DMS 273 treated with DMSO at 0.1 percent for 48 hours (cell line): ENCODE measurements at places on chromosomes 3 and 15.

DNA sequence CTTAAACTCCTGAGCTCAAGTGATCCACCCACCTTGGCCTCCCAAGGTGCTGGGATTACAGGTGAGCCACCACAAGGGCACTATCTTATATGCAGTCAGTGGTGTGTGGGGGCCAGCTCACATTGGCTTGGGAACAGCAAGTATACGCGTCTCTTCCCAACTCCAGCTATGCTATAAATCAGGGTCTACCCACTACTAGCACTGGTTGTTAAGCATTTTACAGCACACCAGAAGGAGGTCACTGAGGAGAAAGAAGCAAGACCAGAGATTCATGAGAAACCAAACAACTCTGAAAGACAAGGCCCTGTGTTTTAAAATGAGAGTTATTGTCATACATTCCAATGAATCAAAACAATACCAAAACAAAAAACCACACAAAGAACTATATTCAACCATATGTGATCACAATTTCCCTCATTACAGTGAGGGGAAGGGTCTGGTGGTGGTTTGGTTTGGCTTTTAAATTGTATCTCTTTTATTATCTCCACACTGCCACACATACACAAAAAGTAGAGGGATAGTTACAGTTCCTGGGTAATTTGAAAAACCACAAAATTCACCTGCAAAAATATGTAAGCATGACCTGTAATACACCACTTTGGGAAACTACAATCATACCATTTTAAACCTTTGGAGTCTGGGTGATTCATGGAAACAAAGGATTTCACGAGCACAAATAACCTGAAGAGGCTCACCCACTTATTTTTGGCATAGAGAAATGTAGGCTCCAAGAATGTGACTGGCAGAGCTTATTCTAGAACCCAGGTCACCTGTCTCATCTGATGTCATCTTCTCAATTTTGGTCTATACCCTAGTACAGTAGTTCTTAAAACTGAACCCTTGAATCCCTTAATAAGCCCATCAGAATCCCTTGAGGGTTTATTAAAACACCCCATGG lies 5.2 kb downstream of the MAGI1 start:
- no peak for DNase-seq

- DNase-seq = peak; percentile 47
Measured at GRCh38 chr3:152574461-152575079, 260.4 kb upstream of the P2RY1 start.

DNA sequence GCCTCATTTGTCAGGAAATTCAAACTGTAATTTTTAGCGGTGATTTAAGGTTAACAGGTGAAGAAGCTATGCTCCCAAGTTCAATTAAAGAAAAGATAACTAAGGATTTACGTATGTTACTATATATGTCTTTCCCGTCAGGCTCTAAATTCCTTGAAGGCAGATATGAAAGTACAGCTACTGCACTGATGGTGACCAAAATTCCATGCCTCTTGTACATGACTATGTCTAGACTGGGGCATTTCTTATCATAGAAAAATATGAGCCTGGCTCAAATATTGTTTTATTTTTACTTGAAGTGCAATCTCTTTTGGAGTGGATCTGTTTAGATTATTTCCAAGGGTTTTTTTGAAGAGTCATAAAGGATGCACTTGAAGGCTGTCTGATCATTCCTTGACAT lies 647.1 kb upstream of the KCNMB2 start:
- DNase-seq = no peak

- no peak for DNase-seq
Measured at GRCh38 chr15:67161881-67162280, 92.6 kb downstream of the AAGAB start.

DNA sequence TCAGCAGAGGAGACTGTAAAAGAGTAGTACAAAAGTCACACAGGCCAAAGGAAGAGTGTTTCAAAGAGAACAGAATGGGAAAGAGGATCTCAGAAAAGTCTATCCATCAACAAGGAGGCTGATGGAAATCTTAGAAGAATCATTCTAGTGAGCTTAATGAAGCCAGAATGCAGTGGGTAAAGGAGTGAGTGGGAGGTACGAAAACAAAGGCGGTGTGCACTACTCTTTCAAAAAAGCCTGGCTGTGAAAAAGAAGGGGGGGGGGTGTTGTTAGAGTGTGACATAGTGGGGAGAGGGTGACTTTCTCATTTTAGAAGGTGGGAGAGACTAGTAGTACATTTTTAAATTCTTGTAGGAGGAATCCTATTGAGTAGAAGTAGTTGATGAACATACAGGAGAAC lies 11.7 kb downstream of the PAQR9 start:
- no peak for DNase-seq

DNA sequence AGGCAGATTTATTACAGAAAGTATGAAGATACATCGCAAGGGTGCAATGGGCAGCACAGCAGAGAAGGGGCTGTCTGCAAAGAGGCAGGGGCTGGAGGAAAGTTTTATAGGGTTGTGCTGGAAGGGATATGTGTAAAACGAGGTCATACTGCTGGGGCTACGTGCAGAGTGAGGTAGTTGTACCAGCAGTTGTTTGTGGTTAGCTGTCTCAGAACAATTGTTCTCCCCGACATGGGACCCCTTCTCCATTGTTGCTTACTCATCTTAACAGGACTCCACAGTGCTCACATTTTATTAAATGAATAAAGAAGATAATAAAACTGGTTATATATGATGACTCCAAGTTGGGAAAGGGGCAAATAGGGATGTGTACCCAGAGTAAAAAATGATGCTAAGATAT lies 49.4 kb downstream of the GTPBP8 start:
- no peak for DNase-seq

DNA sequence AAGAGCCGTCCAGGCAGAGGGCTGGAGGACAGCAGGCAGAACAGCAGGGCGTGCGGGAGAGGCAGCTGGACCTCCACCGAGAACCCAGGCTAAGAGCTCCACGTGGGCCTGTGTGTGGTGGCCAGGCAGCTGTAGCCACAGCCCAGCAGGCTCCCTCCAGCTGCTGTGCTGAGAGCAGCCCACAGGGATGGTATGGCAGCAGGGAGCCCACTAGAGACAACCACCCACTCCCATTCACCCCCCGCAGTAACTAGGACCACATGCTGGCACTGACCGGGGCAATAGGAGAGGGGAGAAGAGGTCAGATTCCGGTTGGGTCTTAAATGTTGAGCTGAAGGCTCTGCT lies 25.6 kb upstream of the MUSTN1 start:
- no peak for DNase-seq

DNA sequence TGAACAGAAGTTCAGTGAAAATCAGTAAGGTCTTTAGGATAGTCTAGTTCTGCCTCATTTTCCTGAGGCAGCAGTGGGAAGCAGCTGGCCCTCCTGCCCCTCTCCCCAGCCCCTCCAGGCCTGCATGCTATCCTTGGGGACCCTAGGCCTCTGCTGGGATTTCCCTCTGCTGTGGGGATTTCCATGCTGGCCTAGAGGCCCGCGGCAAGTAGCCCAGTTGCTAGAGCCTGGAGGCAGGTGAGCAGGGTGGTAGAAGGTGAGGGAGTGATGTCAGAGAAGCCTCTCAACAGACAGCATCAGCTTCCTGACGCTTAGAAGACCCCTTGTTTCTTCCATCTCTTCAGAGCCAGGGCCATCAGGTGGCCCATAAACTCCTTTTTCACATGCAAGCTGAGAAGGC lies 305.8 kb upstream of the THBS1 start:
- no peak for DNase-seq

- DNase-seq = no peak
Measured at GRCh38 chr3:99627062-99627826, 11.2 kb upstream of the COL8A1 start.

GRCh38 chr15:60389261-60390077 lies 8.3 kb downstream of the ANXA2 start:
- DNase-seq = no peak

DNA sequence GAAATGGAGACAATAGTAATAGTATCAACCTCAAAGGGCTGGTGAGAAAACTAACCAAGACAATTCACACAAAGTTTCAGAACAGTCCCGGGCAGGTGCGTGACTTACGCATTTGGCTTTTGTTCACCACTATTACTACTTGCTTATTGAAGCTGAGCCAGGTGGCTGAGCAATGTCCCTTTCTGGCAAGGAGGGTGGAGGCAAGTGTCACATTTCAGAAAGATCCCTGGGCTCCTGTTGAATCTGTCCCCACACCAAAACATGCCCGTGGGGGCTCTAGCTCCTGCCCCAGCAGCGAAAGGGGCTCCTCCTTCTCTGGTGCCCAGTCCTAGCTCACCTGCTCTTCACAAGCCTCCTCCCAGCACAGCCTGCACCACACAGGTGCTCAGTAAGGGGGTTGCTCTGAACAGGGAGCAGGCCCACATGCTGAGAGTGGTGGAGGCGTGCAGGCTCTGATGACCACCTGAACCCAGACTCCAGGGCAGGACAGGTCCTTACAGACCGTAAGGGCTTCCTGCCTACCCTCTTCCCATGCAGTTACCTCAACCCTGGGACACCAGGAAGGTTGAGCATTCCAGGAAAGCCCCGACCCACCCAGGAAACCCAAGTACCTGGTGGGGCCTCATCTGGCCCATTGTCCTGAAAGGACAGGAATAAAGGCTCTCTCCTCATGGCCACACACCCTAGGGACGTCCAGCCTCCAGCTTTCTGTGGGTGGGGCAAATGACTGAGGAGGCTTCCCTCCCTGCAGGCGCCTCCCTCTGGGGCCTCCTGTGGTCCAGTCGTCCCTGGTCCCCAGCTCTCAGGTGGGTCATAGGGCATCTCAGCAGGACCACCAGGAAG lies 32.6 kb downstream of the SEMA7A start:
- no peak for DNase-seq

DNA sequence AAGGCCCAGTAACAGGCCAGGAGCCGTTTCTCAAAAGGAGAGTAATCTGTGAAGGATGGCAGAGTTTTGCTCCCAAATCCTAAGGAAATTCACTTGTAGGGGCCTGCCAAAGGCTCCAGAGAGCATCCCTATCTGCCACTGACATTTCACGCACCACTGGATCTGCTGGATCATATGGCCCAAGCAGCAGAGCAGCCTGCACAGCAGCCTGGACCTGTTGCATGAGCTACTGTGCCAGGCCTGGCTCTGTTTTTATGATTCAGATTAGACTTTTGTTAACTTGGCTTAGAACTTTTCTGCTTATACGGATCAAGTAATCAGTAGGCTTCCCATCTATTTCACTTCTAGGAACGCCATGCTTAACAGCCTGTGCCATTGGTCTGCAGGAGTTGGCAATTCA lies 70.7 kb downstream of the CHRD start:
- no peak for DNase-seq

- DNase-seq = peak; percentile 49
Measured at GRCh38 chr3:71962561-71963240, 177.8 kb upstream of the PROK2 start.
